Pons (tissue), 1 donor: ENCODE measurements at places on chromosomes 7 and 10.

DNA sequence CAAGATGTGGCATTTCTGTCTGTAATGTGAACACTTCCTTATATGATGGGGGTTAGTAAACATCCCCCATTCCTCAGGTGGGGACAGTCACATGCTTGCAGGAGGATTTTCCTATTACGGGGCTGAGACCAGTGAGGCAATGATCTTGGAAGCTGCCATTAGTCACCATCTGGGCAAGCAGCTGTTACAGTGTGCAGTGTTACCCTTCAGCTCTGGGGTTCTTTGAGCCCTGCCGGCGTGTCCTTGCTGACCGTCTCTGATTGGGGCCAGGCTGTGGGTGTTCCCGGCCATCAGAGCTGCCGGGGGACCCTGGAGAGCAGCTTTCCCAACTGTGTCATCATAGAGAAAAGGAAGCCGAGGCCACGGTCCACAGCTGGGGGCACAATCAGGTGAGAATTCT lies 126.8 kb upstream of the FAM20C start:
- no peak for DNase-seq

DNA sequence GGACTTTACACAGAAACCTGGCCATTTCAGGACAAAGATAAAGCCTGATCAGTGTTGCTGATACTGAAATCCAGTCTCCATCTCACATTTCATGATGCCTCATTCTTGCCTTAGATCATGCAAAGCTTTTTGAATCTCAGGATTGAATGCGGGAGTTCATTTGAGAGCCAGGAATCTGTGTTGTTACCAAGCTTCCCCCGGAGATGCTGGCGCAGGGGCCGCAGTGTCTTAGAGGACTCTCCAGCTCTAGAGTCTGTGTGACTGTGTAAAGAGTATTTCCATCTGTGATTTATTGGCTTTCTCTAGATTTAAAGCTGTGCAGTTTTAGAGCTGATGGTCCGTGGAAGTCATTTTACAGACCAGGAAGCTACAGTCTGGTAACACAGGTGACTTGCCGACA lies 32.0 kb downstream of the LMTK2 start:
- no peak for DNase-seq

DNA sequence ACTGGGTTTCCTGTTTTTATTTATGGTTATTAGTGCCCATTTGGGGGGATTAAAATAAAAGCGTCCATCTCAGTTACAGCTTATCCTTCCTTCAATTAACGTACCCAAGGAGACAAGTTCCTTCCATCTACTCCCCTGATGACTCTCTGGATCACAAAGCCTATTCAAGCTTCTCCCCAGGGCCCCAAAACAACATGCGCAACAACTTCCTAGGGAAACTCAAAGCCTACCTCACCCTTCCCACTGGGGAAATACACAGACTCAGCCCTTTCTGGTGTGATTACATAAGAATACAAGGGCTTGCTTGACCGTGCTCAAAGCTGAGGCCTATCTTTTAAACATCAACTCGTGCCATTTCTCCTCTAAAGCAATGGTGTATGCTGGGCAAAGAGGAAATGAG lies 112.4 kb downstream of the CDK6 start:
- DNase-seq: no peak

GRCh38 chr10:27143686-27144085 lies 10.5 kb downstream of the YME1L1 start:
- DNase-seq: no peak

DNA sequence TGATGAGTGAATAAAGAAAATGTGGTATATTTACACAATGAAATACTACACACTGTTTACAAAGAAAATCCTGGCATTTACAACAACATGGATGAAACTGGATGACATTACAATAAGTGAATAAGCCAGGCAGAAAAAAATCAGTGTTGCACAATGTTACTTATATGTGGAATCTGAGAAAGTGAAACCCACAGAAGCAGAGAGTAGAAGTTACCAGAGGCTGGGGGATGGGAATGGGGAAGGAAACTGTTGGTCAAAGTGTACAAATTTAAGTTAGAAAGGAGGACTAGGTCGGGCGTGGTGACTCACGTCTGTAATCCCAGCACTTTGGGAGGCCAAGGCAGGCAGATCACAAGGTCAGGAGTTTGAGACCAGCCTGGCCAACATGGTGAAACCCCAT lies 538.5 kb upstream of the MKI67 start:
- DNase-seq: no peak

- no peak for DNase-seq
Observed at GRCh38 chr7:132352800-132353199, 223.5 kb downstream of the PLXNA4 start.

GRCh38 chr7:142789441-142789840 lies 18.7 kb downstream of the PRSS2 start:
- no peak for DNase-seq

DNA sequence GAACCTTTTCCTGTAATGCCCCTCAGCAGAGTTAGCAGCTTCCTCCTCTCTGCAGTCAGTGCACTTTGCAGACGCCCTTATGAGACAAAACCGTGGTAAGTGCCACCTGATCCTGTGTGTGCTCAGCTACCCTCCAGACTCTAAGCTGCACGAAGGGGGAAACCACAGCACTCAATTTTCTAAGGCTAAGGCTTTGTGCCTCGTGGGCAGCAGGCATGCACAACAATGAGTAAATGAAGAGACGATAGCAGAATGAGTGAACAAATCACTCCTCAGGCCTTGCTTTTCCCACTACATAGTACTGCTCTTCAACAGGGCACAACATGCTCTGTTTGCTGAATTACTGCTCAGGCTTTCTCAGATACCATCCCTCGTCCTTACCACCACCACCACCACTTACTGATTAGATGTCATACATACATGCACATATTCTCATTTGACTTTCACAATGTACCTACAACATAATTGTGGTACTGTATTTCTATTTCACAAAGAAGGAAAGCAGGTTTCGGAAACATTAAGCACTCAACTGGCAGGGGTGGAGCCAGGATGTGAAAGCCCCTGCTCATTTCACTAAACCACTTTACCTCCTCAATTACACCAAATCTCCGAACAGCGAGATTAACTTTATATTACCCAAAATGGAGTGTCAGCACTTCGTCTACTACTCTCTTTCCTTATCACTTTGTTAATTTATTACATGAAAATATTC lies 85.4 kb downstream of the ICA1 start:
- peak; percentile 73 for DNase-seq

DNA sequence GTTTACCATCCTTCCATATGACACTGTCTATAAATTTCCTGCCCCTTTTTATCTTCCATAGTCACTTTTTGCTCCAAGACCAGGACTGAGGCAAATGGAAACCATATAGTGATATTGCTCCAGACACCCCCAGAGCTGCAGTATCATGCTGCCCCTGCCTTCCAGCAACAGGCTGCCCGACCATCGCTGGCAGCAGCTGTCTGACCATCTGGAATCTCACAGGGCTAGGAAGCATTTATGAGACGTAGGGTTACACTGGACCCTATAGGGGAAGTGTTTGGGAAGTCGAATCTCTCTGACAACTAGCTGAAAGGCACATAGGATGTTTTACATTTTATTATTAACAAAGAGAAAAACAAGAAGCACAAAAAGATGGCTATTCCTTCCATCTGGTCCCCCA lies 19.4 kb downstream of the ENO4 start:
- no peak for DNase-seq

DNA sequence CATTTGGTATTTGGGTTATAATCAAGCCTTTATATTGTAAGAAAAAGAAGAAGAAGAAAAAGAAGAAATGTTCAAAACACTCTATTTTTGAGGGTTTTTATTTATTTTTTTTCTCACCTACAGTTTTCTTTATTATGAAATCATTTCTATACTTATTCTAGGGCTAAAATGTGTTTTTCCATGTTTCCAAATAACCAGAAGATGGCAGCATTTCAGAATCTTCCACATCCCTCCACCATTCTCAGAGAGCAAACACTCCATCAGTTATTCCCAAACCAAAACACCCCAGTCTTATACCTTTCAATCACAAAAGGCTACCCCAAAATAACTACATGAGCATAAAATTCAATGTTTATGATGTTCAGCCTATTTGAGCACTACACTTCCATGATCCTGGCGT lies 38.7 kb upstream of the PPP1R17 start:
- DNase-seq: peak; percentile 29
